ENCODE measurements at places on chromosomes 13 and 19.

DNA sequence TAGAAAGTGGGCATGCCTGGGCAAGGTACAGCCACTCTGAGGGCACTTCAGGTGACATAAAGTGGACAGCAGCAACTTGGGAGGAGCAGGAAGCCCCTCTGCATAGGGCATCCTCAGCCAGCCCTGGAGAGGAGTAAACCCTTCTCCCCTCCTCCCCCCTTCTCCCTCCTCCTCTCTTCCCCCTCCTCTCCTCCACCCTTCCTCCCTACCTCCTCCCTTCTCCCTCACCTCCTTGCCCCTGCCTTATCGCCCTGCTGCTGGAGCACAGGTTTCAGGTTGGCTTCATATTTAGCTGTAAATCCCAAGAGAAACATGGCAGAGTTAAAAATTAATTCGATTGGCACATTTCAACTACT lies 30.5 kb upstream of the ATP12A start:
- DNase-seq, result no peak

- no peak for DNase-seq
Measured at GRCh38 chr13:42607546-42607945, 33.6 kb downstream of the TNFSF11 start.

GRCh38 chr19:3868770-3869456 lies at the start of gene ZFR2:
Gene ZFR2, minus strand, starts transcription at chr19:3869038. Its CDS starts 21 bp downstream, at chr19:3869017.
- DNase-seq, result no peak

DNA sequence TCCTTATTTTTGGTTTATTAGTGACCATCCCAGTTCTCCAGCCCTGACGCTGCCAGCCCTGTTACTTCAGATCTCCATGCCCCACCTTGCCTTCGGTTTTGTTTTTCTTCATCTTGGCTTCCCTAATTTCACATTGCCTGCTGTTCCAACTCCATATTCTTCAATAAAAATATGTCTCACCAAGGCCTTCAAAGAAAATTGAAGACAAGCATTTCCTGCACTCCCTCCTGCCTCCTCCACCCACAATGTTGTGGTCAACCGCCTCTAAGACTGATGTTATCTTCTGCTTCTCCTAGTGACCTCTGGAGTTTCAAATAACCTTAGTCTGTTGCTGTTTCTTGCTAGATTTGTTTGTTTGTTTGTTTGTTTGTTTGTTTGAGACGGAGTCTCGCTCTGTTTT lies 14.6 kb downstream of the PLD3 start:
- no peak for DNase-seq

DNA sequence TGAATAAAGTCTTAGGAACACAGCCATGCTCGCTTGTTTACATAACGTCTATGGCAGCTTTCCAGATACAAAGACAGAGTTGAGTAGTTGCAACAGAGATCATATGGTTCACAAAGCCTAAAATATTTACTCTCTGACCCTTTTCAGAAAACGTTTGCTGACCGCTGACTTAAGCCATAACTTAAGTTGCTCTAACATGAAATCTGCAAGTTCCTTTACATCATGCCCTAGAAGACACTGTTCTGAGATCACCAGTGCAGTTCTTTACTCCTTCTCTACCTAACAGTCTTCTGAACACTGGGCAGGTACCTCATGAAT lies 166.4 kb downstream of the DCLK1 start:
- DNase-seq, result no peak

GRCh38 chr13:73417012-73417615 lies 358.3 kb downstream of the KLF5 start:
- DNase-seq, result no peak

GRCh38 chr13:41780715-41781706 lies 179.9 kb downstream of the VWA8 start:
- DNase-seq, result no peak
